ENCODE measurements at places on chromosomes 5 and 9.

GRCh38 chr5:169923988-169924387, 56.3 kb downstream of the INSYN2B start:
- no peak for DNase-seq

DNA sequence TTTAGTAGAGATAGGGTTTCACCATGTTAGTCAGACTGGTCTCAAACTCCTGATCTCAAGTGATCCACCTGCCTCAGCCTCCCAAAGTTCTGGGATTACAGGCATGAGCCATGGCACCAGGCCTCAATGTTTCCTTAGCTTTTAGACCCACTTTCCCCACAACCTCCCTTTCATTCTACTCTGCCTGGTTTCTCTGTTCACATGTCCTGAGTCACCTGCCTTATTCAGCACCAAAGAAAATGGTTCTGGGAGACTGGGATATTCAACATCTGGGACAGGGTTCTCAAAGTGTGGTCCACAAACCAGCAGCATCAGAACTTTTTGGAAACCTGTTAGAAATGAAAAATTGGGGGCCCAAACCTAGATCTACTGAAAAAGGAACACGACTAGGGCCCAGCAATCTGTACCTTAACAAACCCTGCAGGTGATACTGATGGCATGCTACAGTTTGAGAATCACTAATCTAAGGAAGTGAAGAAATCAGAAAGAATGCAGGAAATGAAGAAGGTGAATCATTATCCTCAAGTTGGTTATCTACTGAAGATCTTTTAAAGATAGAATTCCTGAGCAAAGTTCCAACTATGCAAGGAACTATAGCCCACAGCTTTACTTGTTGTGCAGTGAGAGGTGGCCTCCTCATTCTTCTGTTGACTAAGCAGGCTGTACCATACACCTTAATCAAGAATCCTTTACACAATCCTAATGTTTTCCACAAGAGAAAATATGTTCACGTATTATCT, 51.8 kb upstream of the CTNNAL1 start:
- peak; percentile 1 for DNase-seq

DNA sequence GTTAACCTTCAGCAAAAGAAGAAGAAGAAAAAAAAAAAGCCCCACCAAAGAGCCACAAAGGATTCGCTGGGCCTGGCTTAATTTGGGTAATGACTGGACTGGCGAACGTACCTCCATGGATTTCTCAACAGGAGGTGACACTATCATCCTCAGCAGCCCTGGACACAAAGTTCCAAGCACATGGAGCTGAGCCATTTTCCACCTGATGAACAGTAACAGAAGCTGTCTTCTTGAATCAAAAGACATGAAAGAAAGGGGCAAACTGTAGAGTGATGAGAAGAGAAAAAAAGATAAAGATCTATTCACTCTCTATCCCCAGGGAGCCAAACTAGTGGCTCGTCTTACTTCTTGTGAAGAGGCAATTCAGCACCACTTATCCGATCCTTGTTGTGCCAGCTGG, 150.2 kb upstream of the TRPM3 start:
- no peak for DNase-seq

GRCh38 chr9:127418037-127418471, 6.1 kb upstream of the ZNF79 start:
- DNase-seq, result no peak

GRCh38 chr5:80251636-80252035, 4.2 kb downstream of the SERINC5 start:
- DNase-seq, result no peak

GRCh38 chr9:94031946-94032345, 52.3 kb upstream of the PTPDC1 start:
- DNase-seq, result no peak

DNA sequence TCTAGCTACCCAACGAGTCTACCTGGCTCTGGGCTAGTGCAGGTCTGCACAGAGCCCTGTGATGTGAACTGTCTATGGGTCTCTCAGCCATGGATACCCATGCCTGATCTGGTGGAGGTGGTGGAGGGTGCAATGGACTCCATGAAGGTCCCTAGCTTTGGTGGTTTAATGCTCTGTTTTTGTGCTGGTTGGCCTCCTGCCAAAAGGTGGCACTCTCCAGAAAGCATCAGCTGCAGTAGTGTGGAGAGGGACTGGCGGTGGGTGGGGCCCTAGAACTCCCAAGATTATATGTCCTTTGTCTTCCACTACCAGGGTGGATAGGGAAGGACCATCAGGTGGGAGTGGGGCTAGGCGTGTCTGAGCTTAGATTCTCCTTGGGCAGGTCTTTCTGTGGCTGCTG, 290.1 kb downstream of the AGTPBP1 start:
- no peak for DNase-seq

DNA sequence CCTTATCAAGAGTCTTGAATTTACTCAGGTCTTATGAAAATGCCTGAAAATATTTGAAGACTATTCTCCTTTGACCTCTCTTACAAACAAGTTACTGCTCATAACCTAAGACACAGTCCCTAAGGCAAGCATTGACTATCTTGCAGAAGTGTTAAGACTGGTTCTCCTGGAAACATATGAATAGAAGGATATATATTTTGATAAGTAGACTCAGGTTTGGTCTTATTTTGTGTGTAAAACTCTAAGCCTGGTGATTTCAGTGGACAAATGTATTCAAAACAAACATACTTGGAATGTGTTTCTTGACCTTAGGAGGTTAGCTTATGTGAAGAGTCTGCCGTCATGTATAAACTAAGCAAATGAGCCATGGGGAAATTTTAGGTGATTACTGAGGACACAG, 7.5 kb upstream of the UBQLN1 start:
- DNase-seq, result no peak

DNA sequence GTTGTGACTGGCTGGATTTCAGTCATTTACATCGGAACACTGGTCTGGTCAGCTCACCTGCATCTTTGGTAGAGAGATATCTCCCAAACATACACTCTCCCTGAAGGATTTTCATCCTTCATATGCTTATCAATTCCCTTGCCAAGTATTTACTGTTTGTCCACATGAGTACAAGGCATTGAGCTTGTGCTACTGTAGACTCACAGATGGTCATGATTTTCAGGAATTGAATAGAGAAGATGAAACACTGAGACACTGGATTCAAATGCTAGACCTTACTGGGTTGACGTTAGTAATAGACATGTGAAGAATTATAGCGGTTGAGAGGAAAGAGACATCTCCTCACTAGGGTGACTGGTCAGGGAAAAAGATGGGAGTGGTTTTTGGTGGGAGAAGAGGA, 62.9 kb upstream of the ABL1 start:
- no peak for DNase-seq

- no peak for DNase-seq
These were observed at the start of gene TMEM171 for GRCh38 chr5:73120222-73121118. TMEM171 (plus strand) TSS chr5:73120575; CDS start chr5:73123374, 2,799 bp downstream.

DNA sequence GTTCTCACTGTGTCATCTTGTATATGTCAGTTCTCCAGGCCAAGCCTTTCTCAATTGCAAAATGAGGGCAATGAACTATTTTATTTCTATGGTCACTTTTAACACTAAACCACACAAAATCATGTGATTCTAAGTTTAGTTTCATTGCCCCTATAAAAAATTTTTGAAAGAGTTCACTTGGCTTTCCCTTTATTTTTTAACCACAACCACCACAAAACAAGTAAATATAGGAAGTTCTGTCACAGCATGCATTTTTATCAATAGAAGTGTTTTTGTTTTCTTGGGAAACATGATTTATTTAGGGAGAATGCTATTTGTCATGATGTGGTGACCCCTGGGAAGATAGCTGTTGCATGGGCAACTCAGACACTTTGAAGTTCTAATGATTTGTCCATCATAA, 169.1 kb downstream of the CSNK1G3 start:
- no peak for DNase-seq

DNA sequence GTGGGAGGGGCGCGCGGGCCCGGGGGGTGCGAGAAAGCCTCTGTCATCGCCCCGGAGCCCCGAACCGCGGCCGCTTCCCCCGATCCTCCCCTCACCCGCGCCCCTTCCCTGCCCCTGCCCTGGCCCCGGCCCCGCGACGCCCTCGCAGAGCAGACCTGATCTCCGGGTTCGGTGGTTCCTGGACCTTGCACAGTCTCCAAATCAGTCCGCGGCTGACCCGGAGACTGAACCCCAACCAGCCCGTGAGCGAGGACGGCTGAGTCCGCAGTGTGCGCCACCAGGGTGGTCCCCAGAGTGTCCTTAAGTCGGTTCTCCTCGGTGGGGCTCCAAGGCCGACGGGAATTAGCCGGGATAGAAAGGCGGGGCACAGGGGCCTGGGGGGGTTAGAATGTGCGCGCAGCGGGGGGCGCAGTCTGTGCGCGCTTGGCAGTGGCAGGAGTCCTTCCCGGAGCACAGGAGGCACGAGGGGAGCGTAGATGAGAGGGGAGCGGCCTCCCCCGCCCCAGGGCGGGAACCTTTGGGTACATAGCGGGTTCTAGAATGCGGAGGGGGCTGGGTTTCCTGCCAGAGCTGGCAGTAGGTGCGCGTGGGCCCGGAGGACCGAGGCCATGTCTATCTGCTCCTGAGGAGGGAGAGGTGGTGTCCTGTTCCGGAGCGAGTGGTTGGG, 779 bp downstream of the PKN3 start:
- no peak for DNase-seq

GRCh38 chr9:16869131-16869881, 1.2 kb downstream of the BNC2 start:
- no peak for DNase-seq

GRCh38 chr9:106393226-106393625, 469.7 kb upstream of the ZNF462 start:
- no peak for DNase-seq

GRCh38 chr5:130260481-130260880, 356.2 kb downstream of the CHSY3 start:
- no peak for DNase-seq

DNA sequence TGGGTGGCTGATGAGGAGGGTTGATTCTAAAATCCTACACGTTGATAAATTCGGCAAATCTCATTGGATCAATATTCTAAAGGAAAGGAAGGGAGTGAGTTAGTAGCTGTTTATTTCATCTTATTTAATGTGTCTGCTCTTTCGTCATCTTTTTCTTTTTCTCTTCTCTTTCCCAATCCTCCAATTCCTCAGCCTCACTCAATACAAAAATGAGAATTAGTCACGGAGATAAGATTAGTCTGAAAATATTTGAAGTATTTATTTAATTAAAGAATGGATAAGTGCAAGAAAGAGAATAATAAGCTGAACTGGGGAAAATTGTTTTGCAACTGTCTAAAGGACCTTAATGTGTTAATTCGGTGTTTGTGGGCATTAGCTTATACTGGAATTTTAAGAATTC, 1095.1 kb downstream of the DTWD2 start:
- no peak for DNase-seq

DNA sequence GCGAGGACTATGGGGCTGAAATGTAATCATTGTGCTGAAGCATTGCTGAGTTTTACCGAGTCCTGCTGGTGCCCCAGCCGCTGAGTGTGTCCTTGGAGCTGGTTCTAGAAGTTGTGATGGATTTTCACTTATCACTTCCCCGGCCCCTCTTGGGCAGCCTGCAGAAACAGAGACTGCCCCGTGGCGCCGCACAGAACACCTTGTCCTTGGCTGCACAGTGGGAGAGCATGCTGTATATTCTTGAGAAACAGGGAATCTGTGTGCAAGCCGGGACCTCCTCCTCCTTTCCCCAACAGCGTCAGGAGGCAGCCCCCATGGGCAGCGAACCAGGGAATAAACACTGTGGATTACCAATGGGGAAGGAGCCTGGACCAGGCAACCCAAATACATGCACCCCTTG, 90.6 kb upstream of the RUFY1 start:
- no peak for DNase-seq

- DNase-seq, result no peak
These were observed 23.0 kb upstream of the GOLM1 start for GRCh38 chr9:86122311-86122710.

- DNase-seq, result no peak
These were observed 26.6 kb downstream of the RUSC2 start for GRCh38 chr9:35516479-35516878.

GRCh38 chr5:133851521-133851920, 116.9 kb downstream of the C5orf15 start:
- DNase-seq, result no peak

DNA sequence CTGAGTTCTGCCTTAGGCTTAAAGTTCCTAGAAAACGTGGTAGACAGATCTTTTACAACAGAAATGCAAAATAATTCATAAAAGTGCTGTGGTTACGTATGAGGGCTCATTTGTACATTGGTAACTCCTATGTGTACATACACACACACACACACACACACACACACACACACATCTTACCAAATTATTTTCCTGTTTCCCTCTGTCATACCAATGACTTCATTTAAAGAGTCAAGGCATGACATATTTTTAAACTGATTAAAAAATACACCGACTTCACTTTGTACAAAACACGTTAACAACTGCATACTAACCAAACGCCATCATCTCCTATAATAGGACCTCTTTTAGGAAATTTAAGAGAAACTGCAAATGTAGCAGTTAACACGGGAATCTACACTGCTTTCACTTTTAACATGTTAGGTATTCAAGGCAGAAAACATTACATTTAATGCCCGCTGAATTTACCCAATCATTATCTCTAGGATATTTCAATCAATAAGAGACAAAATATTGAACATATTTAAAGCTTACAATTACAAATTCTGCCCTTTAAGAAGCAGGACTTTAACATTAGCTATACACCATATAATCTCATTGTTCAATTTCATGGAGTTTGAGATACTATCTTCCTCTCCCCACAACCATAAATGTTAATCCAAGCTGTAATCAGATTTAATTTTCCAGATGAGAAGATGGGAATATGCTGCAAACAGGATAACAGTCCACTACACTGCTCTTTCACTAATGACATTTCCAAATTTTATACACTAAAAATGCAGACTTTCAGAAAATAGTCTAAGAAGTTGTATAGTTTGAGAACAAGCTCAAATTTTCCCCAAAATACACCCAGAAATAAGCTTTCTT, 133.1 kb downstream of the DENND1A start:
- no peak for DNase-seq

DNA sequence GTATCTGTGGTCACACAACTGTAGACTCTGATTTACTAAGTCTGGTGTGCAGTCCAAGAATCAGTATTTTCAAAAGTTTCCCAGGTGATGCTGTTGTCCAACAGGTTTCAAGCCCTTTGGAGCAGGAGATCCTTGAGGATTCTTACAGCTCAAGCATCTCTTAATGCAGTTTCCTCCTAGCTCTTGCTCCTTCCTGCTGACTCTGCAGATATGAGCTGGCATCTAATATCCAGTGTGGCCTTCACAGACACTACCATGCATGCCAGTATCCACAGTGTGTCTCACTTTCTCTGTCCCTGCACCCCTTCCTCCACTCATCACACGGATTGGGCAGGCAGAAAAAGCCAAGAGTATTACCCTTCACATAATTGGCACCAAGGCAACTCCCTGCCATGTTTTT, 182.2 kb upstream of the TNC start:
- no peak for DNase-seq

- no peak for DNase-seq
These were observed 31.2 kb upstream of the LECT2 start for GRCh38 chr5:135985951-135986350.

DNA sequence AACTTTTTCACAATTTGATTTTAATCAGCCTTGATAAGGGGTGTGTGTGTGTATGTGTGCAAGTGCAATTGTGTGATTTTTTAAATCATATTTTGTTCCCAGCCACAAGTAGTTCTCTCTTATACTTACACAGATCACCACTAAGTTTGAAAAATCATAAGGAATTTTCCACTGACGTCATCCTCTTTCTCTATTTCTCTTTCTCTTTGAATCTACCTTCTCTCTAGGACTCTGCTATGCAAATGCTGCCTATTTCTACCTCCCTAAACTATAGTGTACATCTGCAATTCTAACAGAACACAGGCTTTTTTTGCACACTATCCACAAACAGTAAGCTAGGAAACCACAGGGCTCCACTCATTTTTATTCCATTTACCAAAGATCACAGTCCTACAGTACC, 254.6 kb upstream of the CYLC2 start:
- DNase-seq, result no peak

- no peak for DNase-seq
These were observed 175.2 kb downstream of the ZSWIM6 start for GRCh38 chr5:61507232-61507631.
